IPS DF 19.7 (cell line): ENCODE measurements at places on chromosomes 16 and 17.

DNA sequence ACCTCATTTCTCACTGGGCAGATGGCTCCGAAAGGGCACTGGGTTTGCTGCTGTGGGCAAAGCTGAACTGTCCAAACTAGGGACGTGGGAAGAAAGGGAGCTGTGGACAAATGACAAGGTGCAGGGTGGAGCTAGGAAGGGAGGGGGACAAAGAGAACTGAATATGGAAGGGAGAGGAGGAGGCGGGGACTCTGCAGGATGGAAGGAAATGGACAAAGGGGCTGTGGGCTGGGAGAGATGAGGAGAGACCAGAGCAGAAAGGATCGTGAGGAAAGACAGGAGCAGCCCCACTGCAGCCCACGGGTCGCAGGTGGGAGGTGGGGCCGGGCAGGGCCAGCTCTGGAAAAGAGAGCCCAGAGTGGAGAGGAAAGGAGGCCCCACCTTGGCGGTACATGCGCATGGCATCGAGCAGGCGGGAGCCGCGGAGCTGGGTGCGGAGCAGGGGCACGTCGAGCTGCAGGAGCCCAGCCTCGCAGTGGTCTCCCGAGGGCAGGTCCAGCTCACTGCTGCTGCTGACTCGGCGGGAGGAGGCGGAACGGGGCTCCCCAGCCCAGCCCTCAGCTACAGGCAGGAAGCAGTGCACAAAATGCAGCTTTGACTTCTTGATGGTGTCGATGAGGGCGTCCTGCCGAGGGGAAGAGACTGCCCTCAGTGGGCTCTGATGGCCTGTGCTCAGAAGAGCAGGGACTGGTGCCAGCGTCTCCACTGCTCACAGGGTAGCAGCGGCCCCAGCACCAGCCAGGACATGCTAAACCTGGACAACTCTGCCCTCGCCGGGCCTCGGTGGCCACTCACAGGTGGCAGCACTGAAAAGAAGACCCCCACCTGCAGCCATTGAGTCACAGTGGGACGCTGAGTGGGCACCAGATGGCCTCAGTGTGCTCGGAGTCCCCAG lies 66.8 kb downstream of the PIPOX start:
- DNase-seq = no peak

- no peak for DNase-seq
Observed at GRCh38 chr16:85162478-85163277, 50.4 kb upstream of the CIBAR2 start.

DNA sequence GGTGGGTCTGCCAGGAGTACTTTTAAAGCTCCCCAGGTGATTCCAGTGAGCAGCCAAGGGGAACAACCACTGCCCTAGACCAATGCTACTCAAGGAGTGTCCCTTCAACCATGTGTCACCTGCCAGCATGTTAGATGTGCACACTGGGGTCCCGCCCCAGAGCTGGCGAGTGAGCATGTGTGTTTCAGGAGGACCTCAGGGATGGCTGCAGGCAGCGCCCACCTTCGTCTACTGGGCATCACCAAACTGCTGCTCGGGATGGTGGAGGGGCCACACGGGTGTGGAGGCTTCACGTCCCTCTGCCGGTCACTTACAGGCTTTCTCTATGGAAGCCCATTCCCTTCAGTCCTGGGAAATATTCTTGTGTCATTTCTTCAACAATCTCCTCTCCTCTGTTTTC lies 29.0 kb upstream of the DOC2B start:
- DNase-seq = no peak

DNA sequence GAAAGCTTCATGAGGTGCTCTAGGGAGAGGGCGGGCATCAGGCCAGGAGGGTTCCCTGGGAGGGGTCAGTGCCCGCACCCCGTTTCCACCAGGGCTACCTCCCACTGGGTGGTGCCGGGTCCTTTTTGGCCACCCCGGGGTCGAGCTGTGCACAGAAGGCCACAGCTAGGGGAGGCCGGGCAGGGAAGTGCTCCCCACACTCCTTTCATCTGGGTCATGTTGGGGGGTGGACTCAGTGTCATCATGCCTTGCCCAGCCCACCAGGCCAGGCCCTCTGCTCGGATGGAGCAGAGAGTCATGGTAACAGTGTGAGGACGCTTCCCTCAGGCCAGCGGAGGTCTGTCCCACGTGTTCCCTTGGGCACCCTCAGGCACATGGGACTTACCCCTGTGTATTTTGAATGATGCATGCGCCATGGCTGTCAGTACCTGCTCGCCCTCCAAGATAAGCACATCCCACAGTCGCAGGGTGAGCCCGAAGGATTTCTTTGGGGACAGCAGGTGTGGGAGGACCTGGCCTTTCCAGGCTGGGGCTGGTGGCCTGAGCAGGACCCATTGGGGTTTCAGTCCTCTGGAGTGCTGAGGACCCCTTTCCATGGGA lies 46.4 kb downstream of the TNFRSF13B start:
- no peak for DNase-seq

GRCh38 chr17:17445925-17446665 lies 30.7 kb upstream of the MED9 start:
- DNase-seq = no peak

DNA sequence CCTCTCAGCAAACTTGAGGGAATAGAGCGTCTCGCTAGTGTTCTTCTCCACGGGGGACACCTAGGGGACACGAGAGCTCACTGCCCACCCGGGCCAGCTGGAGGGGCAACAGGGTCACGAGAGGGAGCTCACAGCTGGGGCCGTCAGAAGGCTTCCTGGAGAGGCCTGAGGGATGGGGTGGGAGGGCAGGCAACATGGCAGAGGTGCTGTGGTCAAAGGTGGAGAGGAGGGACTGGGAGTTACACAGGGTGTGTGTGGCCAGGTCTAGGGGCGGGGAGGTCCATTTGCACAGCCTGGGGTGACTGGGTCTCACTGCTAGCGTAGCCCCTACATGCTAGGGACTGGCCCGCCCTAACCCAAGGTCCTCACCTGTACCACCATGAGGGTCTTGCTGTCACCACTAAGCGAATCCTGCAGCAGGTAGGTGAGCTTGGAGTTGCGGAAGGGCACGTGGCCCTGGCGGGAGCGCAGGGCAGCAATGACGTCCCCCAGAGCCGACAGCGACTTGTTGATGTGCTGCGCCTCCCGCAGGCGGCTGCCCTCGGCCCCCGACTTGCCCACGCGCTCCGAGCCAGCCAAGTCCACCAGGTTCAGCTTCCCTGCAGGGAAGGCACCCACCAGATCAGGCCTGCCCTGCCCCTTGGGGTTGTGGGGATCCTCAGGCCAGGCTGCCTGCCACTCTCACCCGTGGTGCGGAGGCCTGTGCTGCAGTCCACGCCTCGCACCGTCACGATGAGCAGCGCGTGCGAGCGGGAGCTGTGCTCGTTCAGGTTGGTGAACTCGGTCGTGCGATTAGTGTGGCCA lies 25.0 kb downstream of the KATNB1 start:
- no peak for DNase-seq

DNA sequence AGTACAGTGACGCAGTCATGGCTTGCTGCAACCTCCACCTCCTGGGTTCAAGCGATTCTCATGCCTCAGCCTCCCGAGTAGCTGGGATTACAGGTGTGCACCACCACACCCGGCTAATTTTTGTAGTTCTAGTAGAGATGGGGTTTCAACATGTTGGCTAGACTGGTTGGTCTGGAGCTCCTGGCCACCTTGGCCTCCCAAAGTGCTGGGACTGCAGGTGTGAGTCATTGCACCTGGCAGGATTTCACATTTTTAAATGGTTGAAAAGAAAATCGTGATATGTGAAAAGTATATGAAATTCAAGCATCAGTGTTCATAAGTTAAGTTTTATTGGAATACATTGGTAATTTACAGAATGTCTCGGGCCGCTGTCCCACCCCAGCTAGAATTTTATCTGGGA lies 2.6 kb downstream of the RMI2 start:
- DNase-seq = no peak

DNA sequence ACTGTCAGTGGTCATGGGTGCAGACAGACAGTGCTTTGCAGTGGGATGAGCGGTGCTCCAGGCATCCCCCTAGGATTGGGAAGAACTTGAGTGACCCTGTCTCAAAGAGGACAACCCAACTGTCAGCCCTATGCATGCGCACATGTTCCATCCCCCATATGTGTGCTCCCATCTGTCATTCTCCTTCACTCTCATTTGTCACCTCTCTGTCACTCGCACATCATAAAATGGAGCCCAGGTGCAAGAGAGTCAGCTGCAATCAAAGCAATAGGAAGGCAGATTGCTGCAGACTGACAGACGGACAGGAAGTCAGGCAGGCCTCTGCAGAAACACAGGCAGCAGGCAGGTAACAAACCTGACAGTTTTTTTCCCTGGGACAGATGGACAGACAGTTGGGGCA lies 101.8 kb upstream of the CCL1 start:
- no peak for DNase-seq

- no peak for DNase-seq
Observed at GRCh38 chr16:20971401-20971800, 70.8 kb downstream of the LYRM1 start.

- DNase-seq = no peak
Observed at GRCh38 chr16:54360681-54361080, 74.1 kb upstream of the IRX3 start.

DNA sequence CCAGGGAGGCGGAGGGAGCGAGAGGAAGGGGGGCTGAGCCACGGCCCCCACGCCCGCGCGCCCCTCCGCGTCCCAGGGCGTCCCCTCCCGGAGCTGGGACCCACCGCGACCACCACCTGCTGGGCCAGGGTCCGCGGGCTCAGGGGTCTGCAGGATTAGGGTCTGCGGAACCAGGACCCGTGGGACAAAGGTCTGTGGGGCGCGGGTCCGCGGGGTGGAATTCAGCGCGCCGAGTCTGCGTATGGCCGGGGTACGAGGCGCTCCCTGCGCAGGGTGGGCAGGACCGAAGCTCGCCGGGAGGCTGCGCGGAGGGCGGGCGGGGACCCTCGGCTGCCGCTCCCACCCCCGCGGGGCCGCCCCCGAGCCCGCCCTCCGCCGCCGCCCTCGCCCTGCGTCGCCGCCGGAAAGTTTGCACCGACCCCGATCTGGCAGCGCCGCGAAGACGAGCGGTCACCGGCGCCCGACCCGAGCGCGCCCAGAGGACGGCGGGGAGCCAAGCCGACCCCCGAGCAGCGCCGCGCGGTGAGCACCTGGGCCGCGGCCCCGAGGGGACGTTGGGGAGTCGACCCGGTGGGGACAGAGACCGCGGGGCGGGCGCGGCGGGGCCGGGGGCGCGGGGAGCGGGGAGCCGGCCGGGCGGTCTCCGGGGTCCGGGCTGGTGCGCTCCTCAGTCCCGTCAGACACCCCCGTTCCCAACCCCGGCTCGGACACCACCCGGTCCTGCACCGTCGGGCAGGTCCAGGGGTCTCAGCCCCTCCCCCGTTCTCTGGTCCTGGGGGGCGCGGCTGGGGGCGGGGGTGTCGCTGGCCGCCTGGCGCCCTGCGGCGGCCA lies at the start of gene GCGR:
Gene GCGR, plus strand, starts transcription at position 423 of the 831 bp plus-strand sequence. CDS start 4,869 bp downstream, outside the sequence.
- DNase-seq = no peak

- DNase-seq = no peak
Observed at GRCh38 chr16:979859-980594, 1.5 kb upstream of the SOX8 start.
